ENCODE measurements at places on chromosomes 13 and 19. TPM values are rescaled to one million over a fixed set of nuclear protein-coding genes. Genes with fewer than 3 reads are reported as not detected.

Gene IL4I1
- total RNA-seq = 0.26 TPM

Gene IRGC
- not detected for total RNA-seq

Gene HSH2D
- 0.26 TPM for total RNA-seq

Gene LRRC25
- total RNA-seq = under 0.01 TPM

Gene CLEC11A
- 0.26 TPM for total RNA-seq

Gene PSG7
- not detected for total RNA-seq

Gene TNNI3
- total RNA-seq = 0.53 TPM

Gene TEX29
- not detected for total RNA-seq

Gene LRRC8E
- 13.2 TPM for total RNA-seq

Gene CYP2A6
- not detected for total RNA-seq

Gene TGDS
- total RNA-seq = 9.5 TPM

Gene CDC16
- total RNA-seq = 41.1 TPM

Gene DDX39A
- total RNA-seq = 54.8 TPM

Gene ZNF708
- 3.4 TPM for total RNA-seq

Gene C19orf38
- 0.38 TPM for total RNA-seq

Gene GPR12
- not detected for total RNA-seq

Gene ZNF491
- 0.64 TPM for total RNA-seq

Gene SIGLEC11
- not detected for total RNA-seq

Gene CCL25
- total RNA-seq = not detected

Gene GAS6
- total RNA-seq = 70.0 TPM

Gene CGB5
- 0.26 TPM for total RNA-seq

All from bronchial epithelial cell (primary cell).